ENCODE measurements at places on chromosomes 11 and 22.

DNA sequence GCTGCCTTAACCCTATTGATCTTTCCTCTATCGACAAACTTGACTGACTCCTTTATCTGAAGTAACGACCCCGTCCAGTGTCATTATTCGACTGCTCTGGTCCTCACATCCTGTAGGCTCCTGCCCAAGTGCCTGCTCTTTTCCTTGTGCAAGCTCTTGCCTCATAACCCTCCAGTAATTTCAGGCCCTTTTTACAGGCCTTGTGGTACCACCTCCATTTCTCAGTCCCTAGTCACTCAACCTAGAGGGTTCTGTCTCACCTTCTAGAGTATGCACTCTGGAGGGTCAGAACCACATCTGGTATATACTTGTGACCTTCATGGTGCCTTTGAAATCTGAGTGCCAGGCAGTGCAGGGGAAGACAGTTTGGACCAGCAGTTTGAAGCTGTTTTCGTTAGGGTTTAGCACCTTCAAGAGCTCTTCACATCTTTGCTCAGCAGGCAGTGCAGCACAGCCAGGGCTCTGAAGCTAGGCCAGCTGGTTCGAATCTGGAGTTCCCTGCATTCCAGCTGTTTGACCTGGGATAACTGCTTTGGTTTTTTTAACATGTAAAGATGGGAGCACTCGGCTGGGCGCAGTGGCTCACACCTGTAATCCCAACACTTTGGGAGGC, 11.2 kb downstream of the SNRPD3 start:
- no peak for DNase-seq

- DNase-seq: no peak
Measured at GRCh38 chr22:35524966-35525686, 15.5 kb upstream of the RASD2 start.

GRCh38 chr11:20250644-20251247, 90.5 kb upstream of the DBX1 start:
- DNase-seq: no peak

DNA sequence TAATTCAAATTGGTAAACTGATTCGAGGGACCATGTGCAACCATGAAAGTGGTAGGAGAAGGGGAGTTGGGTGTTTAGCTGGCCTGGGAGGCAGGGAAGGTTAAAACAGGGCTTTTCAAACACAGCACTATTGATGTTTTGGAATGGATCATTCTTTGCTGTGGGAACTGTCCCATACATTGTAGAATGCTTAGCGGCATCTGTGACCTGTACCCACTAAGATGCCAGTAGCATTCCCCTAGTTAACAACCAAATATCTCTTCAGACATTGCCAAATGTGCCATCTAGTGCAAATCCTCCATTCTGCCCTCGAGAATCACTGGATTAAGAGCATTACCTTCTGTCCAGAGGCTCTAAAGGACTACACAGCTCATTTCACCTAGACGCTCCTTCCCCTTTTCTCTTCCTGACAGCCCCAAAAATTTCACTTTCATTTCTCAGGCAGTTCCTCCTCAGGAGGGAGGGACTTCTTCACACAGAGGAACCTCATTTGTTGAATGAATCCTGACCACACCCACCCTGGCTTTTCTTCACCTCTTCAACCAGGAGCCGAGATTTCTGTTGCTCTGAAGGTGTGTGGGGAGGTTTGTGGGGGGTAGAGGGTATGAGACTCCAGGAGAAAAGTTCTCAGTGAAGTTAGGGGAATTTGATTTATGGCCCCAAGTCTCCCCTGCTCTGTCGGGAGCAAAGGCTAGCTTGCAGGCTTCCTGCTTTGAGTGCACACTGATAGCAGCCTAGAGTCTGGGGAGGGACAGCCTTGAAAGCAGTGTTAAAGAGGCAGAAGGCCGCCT, at the start of gene TRIM34:
Gene TRIM34, plus strand, starts transcription at position 513 of the 791 bp plus-strand sequence. CDS start 7,331 bp downstream, outside the sequence.
- peak; percentile 81 for DNase-seq

GRCh38 chr11:106001304-106002012, 20.6 kb downstream of the MSANTD4 start:
- DNase-seq: peak; percentile 17

GRCh38 chr11:108947654-108948570, 283.0 kb downstream of the DDX10 start:
- peak; percentile 79 for DNase-seq

GRCh38 chr11:63020671-63021291, 5.1 kb upstream of the SLC22A8 start:
- DNase-seq: no peak

GRCh38 chr11:102437727-102438126, 14.8 kb downstream of the TMEM123 start:
- peak; percentile 24 for DNase-seq

DNA sequence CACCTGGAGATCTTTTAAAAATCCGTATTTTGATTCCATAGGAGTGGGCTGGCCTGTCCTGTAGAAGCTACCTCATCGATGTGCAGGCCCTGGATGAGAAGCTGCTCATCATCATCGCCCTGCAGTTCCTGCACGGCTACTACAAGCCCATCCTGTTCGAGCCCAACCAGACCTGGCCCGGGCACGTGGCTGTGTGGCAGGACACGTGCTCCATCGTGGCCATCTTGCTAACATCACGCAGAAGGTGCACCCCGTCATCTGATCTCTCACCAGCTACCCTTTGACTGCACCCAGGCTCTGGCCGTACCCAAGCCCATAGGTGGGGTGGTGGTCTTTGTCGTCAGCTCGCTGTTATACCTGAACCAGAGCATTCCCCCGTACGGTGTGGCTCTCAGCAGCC, 14.2 kb upstream of the SLC5A4 start:
- no peak for DNase-seq

- no peak for DNase-seq
Measured at GRCh38 chr22:24040946-24041345, 29.8 kb downstream of the CABIN1 start.
